ENCODE measurements at places on chromosomes 16 and 17. TPM values are rescaled to one million over a fixed set of nuclear protein-coding genes. Genes with fewer than 3 reads are reported as not detected.

LDHD gene
- total RNA-seq, result 10.1 TPM

- DNase-seq, result no peak
- H3K4me1 ChIP-seq, result no peaks in the 10 kb centered on the region
- H3K27ac ChIP-seq, result no peak overlapping the region
Observed at GRCh38 chr16:66538910-66539309, 11.0 kb downstream of the TK2 start.

DNA sequence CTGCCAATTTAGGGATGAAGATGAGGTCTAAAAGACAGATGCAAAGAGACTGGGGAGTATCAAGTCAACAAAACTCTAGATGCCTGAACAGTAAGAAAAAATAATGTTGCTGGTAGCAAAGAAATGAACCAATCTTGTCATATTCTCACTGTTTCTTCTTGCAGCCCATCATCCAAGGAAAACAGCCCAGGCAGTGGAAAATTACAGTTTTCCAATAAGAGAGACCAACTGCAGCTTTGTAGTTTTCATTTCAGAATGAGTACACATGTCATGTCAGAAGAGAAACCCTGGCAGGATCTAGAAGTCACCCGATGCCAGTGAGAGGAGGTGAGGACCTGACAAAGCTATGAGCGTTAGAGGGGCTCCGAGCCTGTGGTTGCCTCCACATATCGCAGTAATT lies 500.4 kb upstream of the PSMD7 start:
- no peak for DNase-seq
- peaks cover 6% of the 10 kb centered on the region for H3K4me1 ChIP-seq
- no peak overlapping the region for H3K27ac ChIP-seq
- no peak overlapping the region for H3K4me3 ChIP-seq
- no peaks in the 10 kb centered on the region for H3K36me3 ChIP-seq

MAPT gene
- total RNA-seq, result 6.1 TPM

GP1BA gene
- total RNA-seq, result not detected

CCL2 gene
- total RNA-seq, result 15.2 TPM

- DNase-seq, result no peak
- H3K36me3 ChIP-seq, result no peaks in the 10 kb centered on the region
- no peak overlapping the region for H3K27ac ChIP-seq
- H3K27me3 ChIP-seq, result no peaks in the 10 kb centered on the region
- H3K4me1 ChIP-seq, result peaks cover 8% of the 10 kb centered on the region
Observed at GRCh38 chr17:36657390-36657762, 56.0 kb downstream of the MRM1 start.

- no peaks in the 10 kb centered on the region for H3K4me1 ChIP-seq
- no peak overlapping the region for H3K4me3 ChIP-seq
Observed at GRCh38 chr17:12505866-12506265, 159.8 kb upstream of the MYOCD start.

SRCIN1 gene
- 5.2 TPM for total RNA-seq

ERN2 gene
- total RNA-seq, result not detected

GRCh38 chr16:31002250-31002700 lies 8.2 kb downstream of the STX1B start:
- H3K36me3 ChIP-seq, result no peaks in the 10 kb centered on the region
- DNase-seq, result no peak
- no peak overlapping the region for H3K4me3 ChIP-seq
- H3K4me1 ChIP-seq, result peaks cover 21% of the 10 kb centered on the region
- H3K27ac ChIP-seq, result no peak overlapping the region

DNA sequence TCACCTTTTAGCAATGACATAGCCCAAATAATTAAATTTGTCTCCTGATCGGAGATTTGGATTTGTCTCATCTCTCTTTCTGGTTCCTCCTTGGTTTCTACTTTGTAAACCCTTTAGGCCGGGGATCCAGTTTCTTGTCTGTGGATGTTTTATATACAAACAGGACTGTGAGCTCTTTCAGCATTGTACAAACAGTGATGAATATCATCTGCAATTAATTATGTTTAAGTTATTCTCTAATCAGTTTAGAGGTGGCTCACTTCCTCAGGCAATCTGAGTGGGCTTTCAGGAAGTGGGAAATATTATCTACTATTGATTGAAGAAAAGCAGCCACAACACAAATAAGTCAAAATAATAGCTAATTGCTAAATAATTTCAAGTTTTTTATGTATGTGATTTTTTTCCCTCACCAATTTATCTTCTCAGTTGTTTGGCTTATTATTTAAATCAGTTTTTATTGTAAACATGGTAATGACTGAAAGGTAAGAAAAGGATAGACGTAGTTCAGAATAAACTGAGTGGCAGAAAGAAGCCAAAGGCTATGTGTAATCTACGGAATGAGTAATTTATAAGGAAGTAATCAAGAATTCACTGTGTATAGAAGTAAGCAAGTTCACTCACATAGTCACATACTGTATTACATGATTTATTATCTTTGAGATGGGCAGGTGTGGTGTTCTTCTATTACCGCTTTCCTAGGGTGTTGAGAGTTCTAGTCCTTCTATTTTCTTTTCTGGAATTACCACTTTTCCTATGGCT lies 3.4 kb upstream of the ABCC11 start:
- H3K27me3 ChIP-seq, result no peaks in the 10 kb centered on the region
- H3K4me1 ChIP-seq, result peaks cover 37% of the 10 kb centered on the region
- DNase-seq, result no peak
- no peaks in the 10 kb centered on the region for H3K36me3 ChIP-seq
- H3K4me3 ChIP-seq, result no peak overlapping the region
